PC-9 (cell line): ENCODE measurements at places on chromosomes 6 and 20. TPM values are rescaled to one million over a fixed set of nuclear protein-coding genes. Genes with fewer than 3 reads are reported as not detected.
A peak's percentile ranks its signal among the peaks of the same experiment; 100 is the strongest.

Gene TUBB2B
- total RNA-seq, result 1.3 and 2.5 TPM in 2 replicates

Gene TGM3
- total RNA-seq, result not detected in 2 replicates

Gene MUC22
- total RNA-seq, result not detected in 2 replicates

Gene GMPR
- total RNA-seq, result 2.0 and 2.4 TPM in 2 replicates

Gene KIFC1
- 82.9 and 91.4 TPM in 2 replicates for total RNA-seq

Gene NDUFAF4
- total RNA-seq, result 32.1 and 35.7 TPM in 2 replicates

Gene BPIFA3
- total RNA-seq, result not detected in 2 replicates

Gene C4A
- 7.0 and 9.3 TPM in 2 replicates for total RNA-seq

Gene HLA-F
- total RNA-seq, result 7.6 and 12.5 TPM in 2 replicates

Gene PBOV1
- not detected in 2 replicates for total RNA-seq

- H3K4me1 ChIP-seq, result peaks cover 8% of the 10 kb centered on the region; the same call in 1 of the 2 replicates
- H3K4me3 ChIP-seq, result no peak overlapping the region
- peaks cover 75% of the 10 kb centered on the region for H3K27me3 ChIP-seq
- H3K27ac ChIP-seq, result no peak overlapping the region
These were observed 66.0 kb upstream of the CDH4 start for GRCh38 chr20:61185841-61186601.

DNA sequence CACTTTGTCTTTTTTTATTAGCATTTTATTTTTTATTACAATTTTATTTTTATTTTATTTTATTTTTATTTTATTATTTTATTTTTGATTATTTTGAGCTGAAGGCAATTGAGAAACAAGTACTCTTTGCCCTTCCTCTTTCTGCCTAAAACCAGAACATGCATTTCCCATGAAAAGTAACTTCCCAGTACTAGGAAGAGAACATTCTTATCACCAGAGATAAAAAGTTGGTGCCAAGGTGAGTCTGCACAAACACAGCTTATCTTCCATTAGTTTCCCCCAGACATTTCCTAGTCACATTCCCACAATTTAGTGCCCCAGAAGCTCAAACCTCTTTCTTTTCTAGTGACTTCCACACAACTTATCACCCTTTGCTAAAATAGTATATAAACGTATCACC lies 84.8 kb downstream of the CD24 start:
- no peaks in the 10 kb centered on the region for H3K27me3 ChIP-seq
- H3K36me3 ChIP-seq, result no peaks in the 10 kb centered on the region
- no peak overlapping the region for H3K27ac ChIP-seq

DNA sequence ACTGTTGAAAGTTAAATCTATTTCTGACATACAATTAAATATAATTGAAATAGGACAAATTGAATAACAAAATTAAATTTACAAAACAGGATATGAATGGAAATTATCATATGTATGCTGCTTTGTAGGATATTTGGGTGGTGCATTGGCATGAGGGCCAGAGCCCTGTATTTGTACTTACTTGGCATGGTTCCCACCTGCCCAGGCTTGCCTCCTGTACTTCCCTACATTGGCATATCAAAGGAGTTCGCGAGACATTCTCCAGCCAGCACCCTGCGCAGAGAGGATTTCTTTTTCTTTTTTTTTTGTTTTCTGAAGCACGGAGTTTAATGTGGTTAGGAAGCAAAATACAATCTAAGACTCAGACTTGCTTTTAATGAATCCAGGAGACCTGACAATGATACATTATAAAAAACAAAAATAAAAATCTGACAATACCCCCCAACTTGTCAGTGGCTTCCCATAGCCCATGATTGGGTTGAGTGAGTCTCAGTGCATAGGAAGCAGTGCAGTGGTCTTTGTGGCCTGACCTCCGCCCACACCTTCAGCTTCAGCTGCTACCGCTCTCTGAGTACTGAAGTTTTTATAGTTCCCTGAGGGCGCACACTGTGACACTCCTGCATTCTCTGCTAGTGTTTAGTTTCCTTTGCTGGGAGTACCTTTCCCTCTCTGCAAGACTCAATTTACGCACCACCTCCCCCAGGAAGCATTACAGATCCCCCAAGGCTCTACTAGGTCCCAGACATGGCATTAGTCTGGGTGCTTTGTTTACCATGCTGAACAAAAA lies 440.8 kb downstream of the UTRN start:
- H3K36me3 ChIP-seq, result no peaks in the 10 kb centered on the region
- no peak overlapping the region for H3K27ac ChIP-seq
- H3K4me1 ChIP-seq, result 0 out of 2 replicates have a peak, but pooled peaks cover 3% of the 10 kb centered on the region

DNA sequence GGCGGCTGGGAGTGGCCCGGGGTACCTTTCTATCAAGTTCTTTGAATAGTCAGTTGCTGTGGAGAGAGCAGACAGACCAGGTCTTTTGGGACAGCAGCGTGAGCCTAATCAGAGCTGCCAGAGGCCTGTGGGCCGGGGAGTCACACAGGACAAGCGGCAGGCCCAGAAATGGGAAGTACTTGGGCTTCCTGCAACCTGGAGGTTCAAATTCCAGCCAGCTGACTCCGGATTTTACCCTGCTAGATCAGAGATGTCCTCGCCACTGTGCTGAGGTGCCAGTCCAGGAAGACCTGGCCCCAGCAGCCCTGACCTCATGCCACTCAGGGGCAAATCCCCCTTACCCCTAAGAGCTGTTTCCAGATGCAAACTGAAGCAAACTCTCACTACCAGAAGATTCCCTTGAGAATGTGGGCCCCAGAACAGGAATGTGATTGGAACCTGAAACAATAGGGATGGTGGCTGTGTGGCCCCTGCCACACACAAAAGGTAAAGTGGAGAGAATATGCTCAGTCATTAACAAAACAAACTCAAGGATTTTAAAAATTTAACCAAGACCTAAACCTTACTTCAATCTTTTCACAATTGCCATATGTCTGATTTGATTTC lies 9.7 kb downstream of the BEND3 start:
- no peaks in the 10 kb centered on the region for H3K27me3 ChIP-seq
- no peak overlapping the region for H3K27ac ChIP-seq
- no peaks in the 10 kb centered on the region for H3K36me3 ChIP-seq
- DNase-seq, result no peak

- H3K4me1 ChIP-seq, result no peaks in the 10 kb centered on the region
- no peaks in the 10 kb centered on the region for H3K36me3 ChIP-seq
- no peak overlapping the region for H3K4me3 ChIP-seq
- no peak for DNase-seq
These were observed 400.2 kb downstream of the QKI start for GRCh38 chr6:163814494-163815364.

DNA sequence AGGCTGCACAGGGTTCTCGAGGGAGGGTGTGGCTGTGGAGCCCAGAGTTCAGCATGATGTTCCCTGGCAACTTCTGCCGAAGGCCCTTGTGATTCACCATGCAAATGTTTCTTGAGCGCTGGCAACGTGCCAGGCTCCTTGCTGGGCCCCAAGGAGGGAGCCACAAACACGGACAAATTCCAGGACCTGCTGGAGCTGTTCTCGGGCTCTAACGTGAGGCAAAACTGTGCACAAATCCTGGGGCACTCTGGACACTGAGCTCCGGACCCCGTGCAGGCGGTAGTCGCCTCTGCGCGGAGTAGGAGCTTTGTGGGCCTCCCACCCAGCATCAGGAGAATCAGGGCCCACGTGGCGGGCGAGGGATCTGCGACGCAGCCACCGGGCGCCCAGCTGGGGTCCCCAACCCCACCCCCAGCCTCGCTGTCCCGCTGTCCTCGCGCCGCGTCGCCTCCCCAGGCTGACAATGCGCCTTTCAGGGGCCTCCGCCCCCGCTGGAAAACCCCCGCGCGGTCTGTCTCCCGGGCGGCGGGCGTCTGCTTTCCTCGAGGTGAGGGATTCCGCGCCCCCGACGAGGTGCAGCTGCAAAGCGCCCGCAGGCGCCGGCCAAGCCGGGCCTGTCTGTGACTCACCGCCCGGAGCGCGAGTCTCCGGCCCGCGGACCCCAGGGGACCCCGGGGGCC lies 31.7 kb upstream of the SCUBE3 start:
- no peaks in the 10 kb centered on the region for H3K27me3 ChIP-seq
- H3K27ac ChIP-seq, result peak overlapping the region; percentile 82
- DNase-seq, result peak; percentile 58
- peaks cover 68% of the 10 kb centered on the region for H3K4me1 ChIP-seq

- DNase-seq, result no peak
- H3K27me3 ChIP-seq, result no peaks in the 10 kb centered on the region
- no peaks in the 10 kb centered on the region for H3K36me3 ChIP-seq
These were observed 9.9 kb upstream of the PCIF1 start for GRCh38 chr20:45924391-45925261.

GRCh38 chr20:42756991-42757390 lies 432.7 kb downstream of the PTPRT start:
- no peaks in the 10 kb centered on the region for H3K36me3 ChIP-seq
- H3K27ac ChIP-seq, result no peak overlapping the region
- H3K4me3 ChIP-seq, result no peak overlapping the region
- H3K27me3 ChIP-seq, result peaks cover 43% of the 10 kb centered on the region
- no peaks in the 10 kb centered on the region for H3K4me1 ChIP-seq

GRCh38 chr6:130293800-130294199 lies 71.0 kb upstream of the SAMD3 start:
- H3K27me3 ChIP-seq, result no peaks in the 10 kb centered on the region
- H3K4me1 ChIP-seq, result no peaks in the 10 kb centered on the region
- no peak for DNase-seq
- H3K36me3 ChIP-seq, result no peaks in the 10 kb centered on the region

DNA sequence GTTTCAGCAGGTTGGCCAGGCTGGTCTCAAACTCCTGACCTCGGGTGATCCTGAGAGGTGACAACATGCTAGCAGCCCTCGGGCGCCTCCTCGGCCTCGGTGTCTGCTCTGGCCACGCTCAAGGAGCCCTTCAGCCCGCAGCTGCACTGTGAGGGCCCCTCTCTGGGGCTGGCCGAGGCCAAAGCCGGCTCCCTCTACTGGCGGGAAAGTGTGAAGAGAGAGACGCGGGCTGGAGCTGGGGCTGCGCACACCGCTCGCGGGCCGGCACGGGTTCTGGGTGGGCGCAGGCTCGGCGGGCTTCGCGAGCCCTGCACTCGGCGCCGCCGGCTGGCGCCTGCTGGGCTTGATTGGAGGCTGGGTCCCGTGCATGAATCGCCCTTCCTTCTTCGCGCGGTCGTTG lies 80.8 kb upstream of the RBM24 start:
- no peak overlapping the region for H3K27ac ChIP-seq
- H3K4me3 ChIP-seq, result no peak overlapping the region
- no peaks in the 10 kb centered on the region for H3K27me3 ChIP-seq
- no peak for DNase-seq

GRCh38 chr6:130514712-130515111 lies 148.9 kb downstream of the TMEM200A start:
- DNase-seq, result no peak
- no peak overlapping the region for H3K27ac ChIP-seq
- H3K36me3 ChIP-seq, result no peaks in the 10 kb centered on the region
- no peak overlapping the region for H3K4me3 ChIP-seq
- H3K4me1 ChIP-seq, result peaks cover 18% of the 10 kb centered on the region

GRCh38 chr20:19864130-19864529 lies 106.1 kb downstream of the RIN2 start:
- H3K27me3 ChIP-seq, result no peaks in the 10 kb centered on the region
- no peak overlapping the region for H3K4me3 ChIP-seq
- H3K27ac ChIP-seq, result no peak overlapping the region
- DNase-seq, result peak; percentile 38

DNA sequence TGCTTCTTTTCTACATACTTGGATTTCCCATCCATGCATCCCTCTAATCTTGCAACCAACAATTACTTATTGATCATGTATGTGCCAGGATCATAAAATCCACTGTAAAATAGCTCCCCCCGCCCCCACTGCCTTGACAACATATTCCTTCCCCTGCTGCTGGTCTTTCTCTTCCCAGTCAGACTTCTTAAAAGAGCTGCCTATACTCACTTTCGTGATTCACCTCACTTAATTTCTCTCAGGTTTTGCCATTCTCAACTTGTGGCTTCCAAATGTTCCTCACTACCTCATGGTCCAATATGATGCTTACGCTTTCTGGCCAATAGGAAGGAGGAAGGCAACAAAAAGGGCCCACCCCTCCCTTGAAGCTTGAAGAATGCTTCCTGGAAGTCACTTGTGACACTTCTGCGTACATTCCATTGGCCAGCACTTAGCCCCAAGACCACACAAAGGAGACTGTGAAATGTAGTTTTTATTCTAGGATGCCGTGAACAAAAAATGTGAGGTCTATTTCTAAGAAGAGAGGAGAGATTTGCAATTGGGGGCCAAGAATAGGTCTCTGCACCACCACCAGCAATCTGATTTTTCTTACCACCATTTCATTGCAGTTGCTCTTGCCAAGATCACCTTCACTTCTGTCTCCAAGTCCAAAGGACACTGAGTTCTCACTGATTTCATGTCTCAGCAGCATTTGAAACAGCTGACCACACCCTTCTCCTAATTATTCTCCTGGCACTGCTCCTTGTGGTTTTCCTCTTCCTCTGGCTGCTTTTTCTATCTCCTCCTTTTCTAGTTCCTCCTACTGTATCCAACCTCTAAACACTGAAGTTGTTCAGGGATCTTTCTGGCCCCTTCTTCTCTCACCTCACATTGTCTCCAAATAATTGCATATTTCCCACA lies 30.8 kb downstream of the CD164 start:
- no peak overlapping the region for H3K4me3 ChIP-seq
- H3K36me3 ChIP-seq, result 0 out of 2 replicates have a peak, but pooled peaks cover 7% of the 10 kb centered on the region
- peaks cover 25% of the 10 kb centered on the region for H3K4me1 ChIP-seq
- no peaks in the 10 kb centered on the region for H3K27me3 ChIP-seq
- no peak overlapping the region for H3K27ac ChIP-seq
